Thoracic aorta endothelial cell (primary cell): ENCODE measurements at places on chromosomes 13 and 19. TPM values are rescaled to one million over a fixed set of nuclear protein-coding genes. Genes with fewer than 3 reads are reported as not detected.

MAMSTR gene
- total RNA-seq, result 0.27 and 0.43 TPM in 2 replicates

SMAD9 gene
- 8.1 and 8.3 TPM in 2 replicates for total RNA-seq

ZNF541 gene
- 0.14 TPM in 1 of 2 replicates, not detected in the other for total RNA-seq

CYP2S1 gene
- total RNA-seq, result 0.22 and 0.93 TPM in 2 replicates

LILRA2 gene
- not detected in 2 replicates for total RNA-seq

COX6B2 gene
- 0.29 TPM in 1 of 2 replicates, not detected in the other for total RNA-seq

SHANK1 gene
- total RNA-seq, result 1.5 and 2.9 TPM in 2 replicates

LILRA6 gene
- total RNA-seq, result not detected in 2 replicates

COL5A3 gene
- under 0.01 TPM in 1 of 2 replicates, not detected in the other for total RNA-seq

KCNN1 gene
- total RNA-seq, result 0.27 TPM in 1 of 2 replicates, not detected in the other

UBE2L5 gene
- total RNA-seq, result not detected in 2 replicates

AMH gene
- total RNA-seq, result 0.93 and 1.1 TPM in 2 replicates

NOVA2 gene
- 8.5 and 16.4 TPM in 2 replicates for total RNA-seq

KANK2 gene
- total RNA-seq, result 53.1 and 70.1 TPM in 2 replicates

TRIP10 gene
- 51.2 and 53.1 TPM in 2 replicates for total RNA-seq

SUPT5H gene
- 91.4 and 117 TPM in 2 replicates for total RNA-seq

GRIN3B gene
- total RNA-seq, result 0.43 and 0.80 TPM in 2 replicates

CBY2 gene
- not detected in 2 replicates for total RNA-seq

NALCN gene
- 4.1 and 15.1 TPM in 2 replicates for total RNA-seq

SIGLEC5 gene
- not detected in 2 replicates for total RNA-seq

FBXO27 gene
- 1.7 and 2.4 TPM in 2 replicates for total RNA-seq

CDX2 gene
- not detected in 2 replicates for total RNA-seq

CGB7 gene
- total RNA-seq, result 0.13 and 0.29 TPM in 2 replicates

C5AR2 gene
- under 0.01 TPM in 1 of 2 replicates, not detected in the other for total RNA-seq

ATP1A3 gene
- 0.07 and 0.13 TPM in 2 replicates for total RNA-seq

MED16 gene
- 25.5 and 29.4 TPM in 2 replicates for total RNA-seq

C2CD4C gene
- 0.13 and 0.29 TPM in 2 replicates for total RNA-seq

KLF1 gene
- total RNA-seq, result not detected in 2 replicates

SMIM44 gene
- not detected in 2 replicates for total RNA-seq

NCCRP1 gene
- not detected in 2 replicates for total RNA-seq

HSD17B14 gene
- 2.7 and 6.2 TPM in 2 replicates for total RNA-seq

OR10H4 gene
- not detected in 2 replicates for total RNA-seq

GPR12 gene
- total RNA-seq, result not detected in 2 replicates

FCHO1 gene
- total RNA-seq, result 0.93 and 1.7 TPM in 2 replicates

TARM1 gene
- not detected in 2 replicates for total RNA-seq

PLA2G4C gene
- 22.7 and 48.9 TPM in 2 replicates for total RNA-seq

SLITRK6 gene
- total RNA-seq, result not detected in 2 replicates

C19orf38 gene
- total RNA-seq, result not detected in 2 replicates

GJB6 gene
- not detected in 2 replicates for total RNA-seq

EBI3 gene
- total RNA-seq, result 0.14 and 0.27 TPM in 2 replicates

SLC25A41 gene
- 0.27 TPM in 1 of 2 replicates, not detected in the other for total RNA-seq

SYNE4 gene
- 0.13 and 0.14 TPM in 2 replicates for total RNA-seq

DNASE2 gene
- total RNA-seq, result 12.1 and 20.0 TPM in 2 replicates

CRLF1 gene
- 0.07 TPM in 1 of 2 replicates, not detected in the other for total RNA-seq

ZNF626 gene
- total RNA-seq, result 13.5 and 14.2 TPM in 2 replicates

ZDHHC20 gene
- 141 and 175 TPM in 2 replicates for total RNA-seq

ZNF229 gene
- 4.1 and 12.8 TPM in 2 replicates for total RNA-seq

CNMD gene
- not detected in 2 replicates for total RNA-seq

NKG7 gene
- not detected in 2 replicates for total RNA-seq

PPM1N gene
- total RNA-seq, result 1.5 and 2.1 TPM in 2 replicates

CCDC8 gene
- 0.13 and 0.36 TPM in 2 replicates for total RNA-seq

MARK4 gene
- 17.7 and 18.1 TPM in 2 replicates for total RNA-seq

ZNF132 gene
- total RNA-seq, result 5.5 and 6.7 TPM in 2 replicates

PRX gene
- 1.1 and 1.2 TPM in 2 replicates for total RNA-seq
